ENCODE measurements at places on chromosomes 1 and 21.

- no peak for DNase-seq
Measured at GRCh38 chr1:154756793-154757548, 113.1 kb downstream of the KCNN3 start.

GRCh38 chr1:151838222-151839081 lies 1.2 kb downstream of the C2CD4D start:
- DNase-seq = peak; percentile 33

DNA sequence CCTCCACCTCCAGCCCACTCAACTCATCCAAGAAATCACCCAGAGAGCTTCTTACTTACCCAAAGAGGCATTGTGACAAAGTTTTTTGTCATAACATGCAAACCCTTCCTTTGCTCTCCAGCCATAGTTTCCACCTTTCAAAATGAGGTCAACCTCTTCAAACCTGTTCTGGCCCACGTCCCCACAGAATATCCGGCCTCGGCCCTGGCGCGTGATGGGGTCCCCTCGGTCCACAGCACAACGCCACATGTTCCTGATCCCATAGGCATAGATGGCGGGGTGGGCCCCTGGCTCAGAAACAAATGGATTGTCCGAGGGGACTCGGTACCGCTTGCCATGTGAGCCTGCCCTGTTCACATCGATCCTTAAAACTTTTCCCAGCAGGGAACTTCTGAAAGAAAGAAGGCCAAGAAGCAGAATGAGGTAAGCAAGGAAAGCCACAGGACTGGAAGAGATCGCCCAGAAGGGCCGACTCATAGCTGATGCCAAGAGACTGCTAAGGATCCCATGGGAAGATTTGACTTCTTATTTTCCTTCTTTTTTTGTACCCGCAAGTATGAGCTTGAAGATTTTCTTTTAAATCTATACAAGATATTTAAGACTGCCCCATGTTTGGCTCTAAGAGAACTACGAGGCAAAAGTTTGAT lies 7.8 kb downstream of the HHIPL2 start:
- no peak for DNase-seq

- DNase-seq = no peak
Measured at GRCh38 chr1:32127409-32128198, 19.7 kb downstream of the KPNA6 start.

All from GM19239 (cell line).